IMR-90 (cell line): ENCODE measurements at places on chromosomes 5 and 9. TPM values are rescaled to one million over a fixed set of nuclear protein-coding genes. Genes with fewer than 3 reads are reported as not detected.

- DNase-seq: peak; percentile 49
These were observed 70.2 kb downstream of the SEMA4D start for GRCh38 chr9:89427621-89428221.

DNA sequence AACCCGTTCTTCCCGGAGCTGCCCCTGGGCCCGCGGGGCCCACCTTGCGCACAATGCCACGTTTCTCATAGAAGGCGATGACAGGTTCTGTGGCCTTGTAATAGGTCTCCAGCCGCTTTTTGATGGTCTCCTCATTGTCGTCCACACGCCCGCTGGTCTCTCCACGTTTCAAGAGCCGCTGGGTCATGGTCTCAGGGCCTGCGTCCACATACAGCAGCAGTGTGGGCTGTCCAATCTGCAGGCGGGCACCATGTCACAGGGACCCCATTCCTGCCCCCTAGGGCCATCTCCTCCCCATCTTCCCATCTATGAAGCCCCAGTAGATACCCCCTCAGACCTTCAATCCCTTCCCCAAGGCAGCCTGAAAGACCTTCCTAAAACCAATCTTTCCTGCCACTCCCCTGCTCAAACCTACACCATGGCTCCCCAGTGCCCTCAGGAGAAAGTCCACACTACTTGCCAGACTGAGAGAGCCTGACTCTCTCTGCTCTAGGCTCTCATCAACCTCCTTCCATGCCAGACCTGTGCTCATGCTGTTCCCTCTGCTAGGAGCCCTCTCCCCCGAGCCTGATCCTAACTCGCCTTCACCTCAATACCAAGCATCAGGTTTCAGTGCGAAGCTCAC lies 9.1 kb downstream of the AK1 start:
- DNase-seq: no peak

DNA sequence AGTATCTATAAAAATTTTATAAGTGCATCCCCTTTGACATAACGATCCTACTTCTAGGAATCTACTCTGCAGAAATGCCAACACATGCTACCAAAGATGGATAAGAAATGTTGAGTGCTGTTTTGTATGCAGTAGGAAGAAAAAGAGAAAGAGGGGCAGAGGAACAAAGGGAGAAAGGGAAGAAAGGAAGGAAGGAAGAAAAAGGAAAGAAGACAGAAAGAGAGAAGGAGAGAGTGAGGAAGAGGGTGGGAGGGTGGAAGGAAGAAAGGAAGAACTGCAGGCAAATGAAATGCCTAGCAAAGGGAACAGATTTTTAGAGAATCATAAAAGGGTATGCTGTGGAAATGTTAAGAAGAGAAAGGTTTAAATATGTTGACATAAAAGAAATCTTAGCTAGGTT lies 48.5 kb upstream of the ALDOB start:
- DNase-seq: no peak

GRCh38 chr9:97507428-97507984 lies 6.0 kb downstream of the TMOD1 start:
- no peak for DNase-seq

Gene IL4
- total RNA-seq: not detected in 2 replicates

DNA sequence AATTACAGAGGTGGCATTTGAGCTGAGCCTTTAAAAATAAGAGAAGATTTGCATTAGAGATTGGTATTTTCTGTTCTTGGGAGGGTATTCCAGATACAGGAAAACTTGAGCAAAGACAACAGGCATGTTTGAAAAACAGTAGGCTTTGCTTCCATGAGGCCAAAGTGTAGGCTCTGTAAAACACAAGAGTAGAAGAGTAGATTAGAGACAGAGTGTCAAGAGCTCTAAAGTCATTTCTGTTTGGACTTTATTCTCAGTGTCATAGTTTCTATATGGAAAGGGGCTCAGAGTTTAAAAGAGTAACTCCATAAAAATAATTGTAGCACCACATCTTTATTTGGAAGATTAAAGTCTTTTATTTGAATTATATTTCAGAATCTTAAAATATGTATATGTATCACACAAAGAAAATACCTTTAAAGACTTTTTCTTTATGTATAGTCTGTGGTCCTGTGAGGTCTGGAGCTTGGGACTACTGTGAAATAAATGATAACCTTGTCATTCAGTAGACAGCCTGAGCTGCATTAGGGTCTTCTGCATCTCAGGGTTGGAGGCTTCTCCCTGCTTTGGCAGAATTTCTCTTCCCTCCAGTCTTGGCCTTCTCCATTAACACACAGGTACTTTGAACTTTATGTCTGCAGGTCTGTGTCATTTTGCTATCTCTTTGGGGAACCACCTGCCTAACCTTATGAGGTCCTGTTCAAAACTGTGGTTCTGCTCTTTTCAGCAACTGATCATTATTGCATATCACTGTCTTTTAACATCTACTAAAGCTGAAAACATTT lies 73.6 kb downstream of the ZSWIM6 start:
- no peak for DNase-seq

Gene IL13
- not detected in 2 replicates for total RNA-seq

Gene OTULINL
- 0.18 and 0.28 TPM in 2 replicates for total RNA-seq

DNA sequence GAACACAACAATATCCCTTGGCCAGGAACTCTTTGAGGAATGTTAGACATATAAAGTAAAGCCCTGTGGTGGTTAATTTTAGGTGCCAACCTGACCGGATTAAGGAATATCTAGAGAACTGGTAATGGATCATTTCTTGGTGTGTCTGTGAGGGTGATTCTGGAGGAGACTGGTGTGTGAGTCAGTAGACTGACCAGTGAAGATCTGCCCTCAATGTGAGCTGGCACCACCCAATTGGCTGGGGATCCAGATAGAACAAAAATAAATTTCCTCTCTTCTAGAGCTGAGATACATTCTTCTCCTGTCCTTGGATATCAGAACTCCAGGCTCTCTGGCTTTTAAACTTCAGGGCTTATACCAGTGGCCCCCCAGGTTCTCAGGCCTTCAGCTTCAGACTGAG lies 56.2 kb upstream of the TNPO1 start:
- DNase-seq: peak; percentile 53

Gene MEF2C
- 6.8 and 9.4 TPM in 2 replicates for total RNA-seq

GRCh38 chr5:127410959-127411358 lies 106.5 kb upstream of the PRRC1 start:
- DNase-seq: no peak

Gene GPR151
- not detected in 2 replicates for total RNA-seq

- DNase-seq: peak; percentile 53
These were observed 6.8 kb downstream of the FAM219A start for GRCh38 chr9:34451545-34451944.

Gene FUBP3
- total RNA-seq: 32.3 and 41.9 TPM in 2 replicates

DNA sequence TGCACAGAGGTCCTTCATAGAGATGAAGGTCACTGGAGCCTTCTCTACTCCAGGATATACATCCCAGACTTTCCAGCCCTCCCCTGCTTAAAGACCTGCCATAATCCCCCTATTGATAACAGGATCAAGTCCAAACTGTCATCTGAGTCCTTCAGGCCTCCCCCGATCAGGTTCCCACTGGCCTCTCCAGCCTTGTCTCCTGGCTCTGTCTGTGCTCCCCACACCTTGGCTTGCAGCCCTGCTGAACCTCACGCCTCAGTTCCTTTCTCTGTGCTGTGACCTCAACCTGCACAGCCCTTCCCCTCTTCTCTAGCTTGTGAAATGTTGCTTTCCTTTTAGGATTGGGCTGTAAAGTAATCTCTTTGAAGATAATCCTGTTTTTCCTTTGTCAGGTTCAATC lies 2.5 kb upstream of the HRH2 start:
- no peak for DNase-seq

DNA sequence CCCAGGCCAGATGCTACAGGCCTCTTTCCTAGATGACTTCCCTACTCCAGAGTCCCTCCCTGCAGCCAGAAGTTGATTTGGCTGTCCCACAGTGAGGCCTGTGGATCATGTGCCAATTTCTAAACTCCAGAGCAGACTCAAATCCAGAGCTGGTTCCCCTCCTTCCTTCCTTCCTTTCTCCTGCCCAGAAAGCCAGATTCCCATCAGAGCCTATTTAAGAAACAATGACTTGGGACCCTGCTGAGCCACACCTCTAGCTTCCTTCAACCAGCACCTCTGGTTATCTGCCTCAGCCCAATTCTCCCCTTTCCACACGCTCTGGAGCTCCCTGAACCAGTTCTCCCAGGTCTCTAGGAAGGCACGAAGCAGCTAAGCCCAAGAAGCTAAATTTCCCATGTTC lies 7.2 kb downstream of the FAM219A start:
- no peak for DNase-seq

- no peak for DNase-seq
These were observed 344.1 kb upstream of the RPS23 start for GRCh38 chr5:82622205-82622604.

Gene IQGAP2
- 0.28 and 0.36 TPM in 2 replicates for total RNA-seq

DNA sequence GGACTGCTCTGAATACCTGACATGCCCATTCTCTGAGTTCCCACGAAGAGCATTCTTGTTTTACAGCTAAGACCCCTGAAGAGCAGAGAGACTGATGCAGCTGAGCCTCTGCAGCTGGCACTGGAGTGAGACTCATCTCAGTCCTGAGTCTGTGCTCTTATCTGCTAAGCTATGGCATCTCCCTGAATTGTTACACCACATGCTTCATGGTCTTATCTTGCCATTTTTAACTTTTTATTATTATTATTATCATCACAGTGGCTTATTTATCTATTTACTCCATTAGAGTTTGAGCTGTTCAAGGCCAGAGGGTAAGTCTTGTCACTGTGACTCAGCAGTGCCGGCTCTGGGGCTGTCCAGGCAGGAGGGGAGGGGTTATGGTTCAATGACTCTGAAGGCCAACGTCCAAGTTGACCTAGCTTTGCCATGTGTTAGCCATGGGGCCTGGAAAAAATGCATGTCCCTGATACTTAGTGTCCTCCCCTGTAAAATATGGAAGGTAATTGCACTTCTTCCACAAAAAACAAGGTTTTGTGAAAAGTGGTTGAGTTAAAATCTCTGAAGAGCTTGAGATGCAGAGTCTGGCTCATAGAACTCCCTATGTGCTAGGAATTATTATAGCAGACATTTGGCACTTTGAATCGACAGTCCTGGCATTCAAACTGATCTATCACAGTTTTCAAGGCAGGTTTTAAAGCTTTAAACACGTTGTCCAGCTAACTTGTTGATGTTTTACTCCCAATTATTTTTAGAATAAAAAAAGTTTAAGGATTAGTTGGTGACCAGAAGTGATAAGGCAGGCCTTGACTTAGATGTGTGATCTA lies 94.6 kb downstream of the ALDH1A1 start:
- no peak for DNase-seq

- no peak for DNase-seq
These were observed 56.4 kb downstream of the NIPSNAP3B start for GRCh38 chr9:104820336-104820735.

GRCh38 chr5:66880401-66880800 lies 284.2 kb downstream of the MAST4 start:
- DNase-seq: no peak

DNA sequence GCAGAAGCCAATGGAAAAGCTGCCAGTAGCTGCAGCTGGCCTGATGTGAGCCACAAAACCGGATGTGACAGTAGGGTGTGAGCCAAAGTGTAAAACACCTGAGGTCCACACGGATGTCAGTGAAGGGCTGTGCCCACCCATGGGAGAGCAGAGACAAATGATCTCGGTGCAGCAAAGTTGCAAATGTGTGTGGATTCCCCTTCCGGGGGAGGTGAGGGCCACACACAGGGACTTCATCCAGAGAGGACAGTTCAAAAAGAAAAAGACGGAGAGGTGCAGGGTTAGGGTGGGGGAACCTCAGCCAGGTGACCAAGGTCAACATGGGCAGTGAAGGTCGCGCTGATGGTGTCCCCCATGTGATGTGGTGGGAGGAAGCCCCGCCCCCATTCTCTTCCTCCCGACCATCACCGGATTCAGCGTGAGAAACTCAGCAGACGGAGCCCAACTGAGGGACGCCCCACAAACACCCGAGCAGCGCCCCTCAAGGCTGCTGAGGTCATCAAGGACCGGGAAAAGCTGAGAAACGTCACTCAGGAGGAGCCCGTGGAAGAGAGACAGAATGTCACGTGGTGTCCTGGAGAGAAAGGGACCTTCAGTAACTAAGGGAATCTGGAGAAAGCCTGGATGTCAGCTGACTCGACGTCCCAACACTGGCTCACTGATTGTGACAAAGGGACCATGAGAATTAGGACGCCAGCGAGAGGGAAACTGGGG lies 11.4 kb upstream of the PTGDS start:
- no peak for DNase-seq
